ENCODE measurements at places on chromosomes 11 and 22.

GRCh38 chr11:13777341-13777985, 109.0 kb downstream of the FAR1 start:
- no peak for DNase-seq

GRCh38 chr11:114077482-114078305, 18.2 kb downstream of the ZBTB16 start:
- no peak for DNase-seq

- DNase-seq, result peak; percentile 21
Measured at GRCh38 chr11:134045799-134046635, 22.9 kb upstream of the JAM3 start.

GRCh38 chr11:4826425-4826824, 5.3 kb downstream of the OR51F2 start:
- no peak for DNase-seq

- no peak for DNase-seq
Measured at GRCh38 chr11:59791639-59792038, 18.9 kb downstream of the MRPL16 start.

- peak; percentile 56 for DNase-seq
Measured at GRCh38 chr11:71940561-71941219, 11.8 kb downstream of the RNF121 start.
